Stimulated activated effector memory CD8-positive, alpha-beta T cell treated with anti-CD3 and anti-CD28 coated beads, Interleukin-12 subunit alpha, Interleukin-12 subunit beta, amount 100 ng/mL, for 72 hours (primary cell): ENCODE measurements at places on chromosomes 2 and 18.

- no peak for DNase-seq
Observed at GRCh38 chr2:218368621-218369153, 12.0 kb downstream of the CATIP start.

DNA sequence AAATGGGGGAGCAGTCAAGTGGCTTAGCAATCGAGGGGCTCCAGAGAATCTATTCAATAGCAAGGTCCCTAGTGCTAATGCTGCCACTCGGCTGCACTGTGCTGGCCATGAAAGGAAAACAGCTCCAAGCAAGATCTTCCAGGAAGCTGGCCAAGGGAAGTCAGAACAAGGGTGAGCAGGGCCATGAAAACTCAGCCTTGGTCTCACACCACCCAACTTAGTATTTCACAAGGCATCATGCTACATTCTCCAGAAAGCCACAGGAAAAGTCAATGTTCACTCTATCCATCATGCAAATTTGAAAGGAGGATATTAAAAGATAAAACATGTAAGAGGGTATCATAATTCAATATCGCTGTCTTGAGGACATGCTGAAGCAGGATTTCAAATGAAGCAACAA, 35.7 kb downstream of the NRP2 start:
- no peak for DNase-seq

- no peak for DNase-seq
Observed at GRCh38 chr18:24875286-24875685, 414.8 kb downstream of the HRH4 start.

- no peak for DNase-seq
Observed at GRCh38 chr2:200430017-200430416, 79.9 kb downstream of the KCTD18 start.

GRCh38 chr2:218149098-218149497, 17.7 kb downstream of the CXCR1 start:
- DNase-seq, result no peak

- DNase-seq, result no peak
Observed at GRCh38 chr2:172452845-172453244, 25.5 kb downstream of the ITGA6 start.

- no peak for DNase-seq
Observed at GRCh38 chr18:34787931-34788532, 77.9 kb downstream of the DTNA start.

DNA sequence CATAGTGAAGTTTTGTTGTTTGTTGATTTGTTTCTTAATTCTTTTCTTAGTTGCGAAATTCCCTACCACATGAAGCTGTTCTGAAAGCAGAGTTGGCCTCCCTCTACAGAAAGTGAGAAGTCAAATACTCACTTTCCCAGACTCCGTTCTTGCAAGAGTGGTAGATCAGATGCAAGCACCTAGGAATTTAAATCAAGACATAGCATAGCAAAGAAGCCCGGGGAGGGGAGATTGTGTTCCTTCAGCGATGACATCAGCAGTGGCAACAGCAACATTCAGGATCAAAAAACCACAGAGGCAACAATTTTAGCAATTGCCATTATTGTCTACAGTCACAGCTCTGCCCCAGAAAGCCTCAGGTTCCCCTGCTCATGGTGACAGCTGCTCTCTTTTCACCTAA, 580.0 kb downstream of the RNF144A start:
- no peak for DNase-seq

DNA sequence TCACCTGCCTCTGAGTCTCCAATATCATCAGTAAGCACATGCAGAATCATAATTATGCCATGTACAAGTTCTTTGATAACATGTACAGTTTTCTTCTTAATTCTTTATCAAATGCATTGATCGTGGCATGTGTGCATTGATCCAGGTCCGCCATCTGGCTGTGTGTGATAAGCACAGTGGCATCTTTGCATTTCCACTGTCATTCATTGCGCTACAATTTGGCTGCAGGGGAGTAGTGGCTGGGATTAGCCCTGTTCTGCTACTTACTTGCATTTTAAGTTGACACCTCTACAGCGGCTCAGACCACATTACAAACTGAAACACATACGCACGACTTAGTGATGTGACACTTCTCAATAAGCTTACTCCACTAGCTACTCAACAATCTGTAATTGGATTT, 83.6 kb upstream of the OTX1 start:
- DNase-seq, result no peak

GRCh38 chr2:236673126-236673822, 103.6 kb downstream of the ACKR3 start:
- DNase-seq, result no peak

GRCh38 chr2:131413148-131413747, 49.3 kb upstream of the RAB6D start:
- DNase-seq, result no peak

GRCh38 chr2:28407976-28408690, 15.5 kb downstream of the FOSL2 start:
- no peak for DNase-seq
